ENCODE measurements at places on chromosomes 16 and 17.
A peak's percentile ranks its signal among the peaks of the same experiment; 100 is the strongest.

GRCh38 chr17:35747540-35748017 is 5.5 kb downstream of the GAS2L2 start:
- peak; percentile 80 for DNase-seq

DNA sequence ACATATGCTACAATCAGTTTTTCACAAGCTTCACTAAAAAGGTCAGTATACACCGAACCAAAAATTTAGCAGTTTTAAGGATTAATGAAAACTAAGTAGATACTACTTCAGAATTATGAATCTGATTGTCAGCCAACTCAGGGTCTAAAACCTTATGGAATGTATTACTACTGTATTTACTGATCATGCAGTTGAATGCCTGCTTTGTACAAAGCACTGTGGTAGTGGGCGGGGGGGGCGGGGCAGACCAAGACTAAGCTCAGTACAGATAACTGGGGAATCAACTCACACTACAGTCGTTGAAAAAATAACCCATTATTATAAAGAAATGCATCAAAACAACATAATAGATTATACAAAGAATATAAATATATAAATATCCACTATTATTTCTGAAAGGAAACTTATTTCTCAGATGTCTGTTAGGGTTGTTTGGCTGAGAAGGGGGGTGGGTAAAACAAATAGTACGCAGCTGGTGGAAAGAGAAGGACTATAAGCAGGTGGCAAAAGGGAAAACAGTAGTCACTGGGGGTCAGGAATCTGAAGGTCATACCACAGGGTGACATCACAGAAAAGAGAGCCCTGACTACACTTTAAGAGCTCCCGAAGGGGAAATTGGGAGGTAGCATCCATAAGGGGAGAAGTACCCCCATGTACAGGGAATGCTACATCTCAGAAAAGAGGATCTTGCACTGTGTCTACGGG is 109.4 kb upstream of the AXIN2 start:
- DNase-seq: no peak

DNA sequence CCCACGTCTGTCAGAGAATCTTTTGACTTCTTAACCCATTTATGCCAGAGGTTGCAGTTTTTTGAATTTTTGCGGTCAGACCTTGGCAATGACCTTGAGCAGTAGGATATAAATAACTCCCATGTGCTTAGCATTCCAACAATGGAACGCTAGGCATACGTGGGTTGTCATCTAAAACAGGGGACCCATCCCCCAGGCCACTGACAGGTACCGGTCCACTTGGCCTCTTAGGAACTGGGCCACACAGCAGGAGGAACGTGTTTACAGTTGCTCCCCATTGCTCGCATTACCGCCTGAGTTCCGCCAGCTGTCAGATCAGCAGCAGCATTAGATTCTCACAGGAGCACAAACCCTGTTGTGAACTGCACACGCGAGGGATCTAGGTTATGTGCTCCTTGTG is 76.8 kb upstream of the LGALS9 start:
- no peak for DNase-seq

GRCh38 chr16:2709588-2709984 is 10.4 kb downstream of the PRSS27 start:
- DNase-seq: no peak

GRCh38 chr16:8931859-8932258 is 31.8 kb downstream of the USP7 start:
- DNase-seq: no peak

GRCh38 chr17:40956401-40957254 is 10.1 kb downstream of the KRT39 start:
- DNase-seq: no peak

DNA sequence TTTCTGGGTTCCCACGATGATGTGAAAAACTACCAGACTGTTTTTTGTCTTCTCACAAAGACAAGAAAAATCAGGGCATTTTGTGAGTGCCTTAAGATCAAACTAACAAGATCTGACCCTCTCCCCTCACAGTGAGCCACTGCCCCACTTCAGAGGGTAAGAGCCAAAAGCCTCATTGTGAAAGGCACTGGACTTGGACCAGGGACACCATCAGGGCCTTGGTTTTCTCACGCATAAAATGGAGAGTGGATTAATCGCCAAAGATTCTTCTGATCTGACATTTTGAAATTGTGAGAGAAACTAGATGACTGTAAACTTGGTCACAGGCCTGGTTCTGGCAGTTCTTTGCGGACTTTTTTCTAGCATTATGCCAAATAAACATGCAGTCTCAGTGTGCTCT is 21.0 kb upstream of the ENDOV start:
- no peak for DNase-seq

- no peak for DNase-seq
Measured at GRCh38 chr16:84933774-84934631, 77.3 kb downstream of the ZDHHC7 start.

DNA sequence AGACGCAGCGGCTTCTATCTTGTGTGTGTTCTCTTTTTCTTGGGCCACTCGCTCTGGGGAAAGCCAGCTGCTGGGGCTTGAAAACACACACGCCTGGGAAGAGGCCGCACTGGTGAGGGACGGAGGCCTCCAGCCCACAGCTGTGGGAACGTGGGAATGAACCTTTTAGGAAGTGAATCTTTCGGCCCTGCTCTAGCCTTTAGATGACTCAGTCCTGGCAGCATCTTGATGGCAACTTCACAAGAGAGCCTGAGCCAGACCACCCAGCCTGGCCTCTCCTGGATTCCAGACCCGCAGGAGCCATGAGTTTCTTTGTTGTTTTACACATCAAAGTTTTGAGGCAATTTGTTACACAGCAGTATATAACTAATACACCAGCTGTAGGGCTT is 2.2 kb upstream of the PDPK1 start:
- DNase-seq: no peak

DNA sequence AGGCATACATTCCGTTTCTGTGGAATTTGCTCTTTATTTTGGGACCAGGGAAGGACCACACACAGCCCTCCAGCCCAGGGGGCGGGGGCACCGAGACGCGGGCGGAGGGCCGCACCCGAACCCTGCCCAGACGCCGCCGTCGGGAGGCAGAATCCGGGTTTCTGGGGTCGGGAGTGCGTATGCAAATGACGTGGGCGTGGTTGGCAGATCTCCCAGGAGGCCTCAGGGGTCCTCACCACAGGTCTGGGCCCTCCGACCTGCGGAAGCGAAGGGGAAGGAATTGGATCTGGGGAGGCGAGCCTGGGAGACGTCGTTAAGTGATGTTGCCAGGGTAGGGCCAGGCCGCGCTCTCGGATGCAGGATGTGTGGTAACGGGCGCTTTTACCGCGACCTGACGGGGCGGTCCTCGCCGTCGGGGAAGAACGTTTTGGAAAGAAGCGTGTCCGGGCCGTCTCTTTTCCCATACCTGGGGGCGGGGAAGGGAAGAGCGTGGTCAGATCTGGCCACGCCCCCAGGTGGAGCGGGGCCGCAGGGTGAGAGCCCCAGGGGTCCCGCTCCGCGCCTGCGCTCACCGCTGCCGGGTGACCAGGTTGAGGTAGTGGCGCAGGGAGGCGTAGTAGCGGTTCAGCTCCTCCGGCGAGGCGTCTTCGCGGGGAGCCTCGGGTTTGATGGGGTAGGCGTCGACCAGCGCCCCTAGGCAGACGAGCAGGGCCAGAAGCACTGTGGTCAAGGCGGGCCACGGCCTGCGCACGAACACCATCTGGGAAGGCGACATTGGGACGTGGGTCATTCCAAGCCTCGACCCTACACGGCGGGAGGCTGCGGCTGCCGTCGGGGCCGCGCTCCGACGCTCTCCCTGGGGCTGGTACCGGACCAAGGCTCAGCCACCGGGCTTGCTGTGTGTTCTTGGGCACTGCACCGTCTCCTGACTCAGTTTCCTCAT is 745 bp downstream of the PYY start:
- DNase-seq: no peak

DNA sequence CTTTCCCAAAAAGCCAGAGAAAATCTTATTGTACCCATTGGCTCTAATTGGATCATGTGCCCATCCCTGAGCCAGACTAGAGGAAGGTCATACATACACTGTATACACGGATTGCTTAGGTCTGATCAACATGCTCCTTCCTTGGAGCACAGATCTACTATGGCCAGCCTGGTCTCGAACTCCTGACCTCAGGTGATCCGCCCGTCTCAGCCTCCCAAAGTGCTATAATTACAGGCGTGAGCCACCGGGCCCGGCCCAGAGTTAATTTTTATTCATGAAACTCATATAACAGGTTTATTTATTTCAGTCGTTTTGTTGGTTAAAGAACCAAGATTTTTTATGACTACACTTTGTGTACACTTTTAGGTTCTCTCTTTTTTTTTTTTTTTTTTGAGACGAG is 1.2 kb upstream of the TAOK1 start:
- no peak for DNase-seq

DNA sequence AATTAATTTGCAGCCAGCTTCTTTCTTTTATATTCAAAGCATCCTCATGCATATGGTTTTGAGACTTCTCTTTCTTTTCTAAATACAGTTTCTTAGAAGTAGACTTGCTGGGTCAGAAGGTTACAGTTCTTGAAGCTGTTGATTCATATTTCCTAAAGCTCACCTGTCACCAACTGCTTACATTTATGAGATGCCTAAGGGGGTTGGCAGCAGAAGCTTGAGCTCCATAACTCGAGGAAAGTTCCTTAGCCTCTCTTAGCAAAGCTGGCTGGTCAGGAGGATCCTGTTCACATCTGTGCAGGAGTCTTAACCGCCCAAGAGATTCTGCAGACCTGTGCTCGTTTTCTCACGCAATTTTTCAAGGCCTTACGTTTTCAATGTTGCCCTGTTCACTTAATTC is 218.8 kb downstream of the SNX29 start:
- no peak for DNase-seq

DNA sequence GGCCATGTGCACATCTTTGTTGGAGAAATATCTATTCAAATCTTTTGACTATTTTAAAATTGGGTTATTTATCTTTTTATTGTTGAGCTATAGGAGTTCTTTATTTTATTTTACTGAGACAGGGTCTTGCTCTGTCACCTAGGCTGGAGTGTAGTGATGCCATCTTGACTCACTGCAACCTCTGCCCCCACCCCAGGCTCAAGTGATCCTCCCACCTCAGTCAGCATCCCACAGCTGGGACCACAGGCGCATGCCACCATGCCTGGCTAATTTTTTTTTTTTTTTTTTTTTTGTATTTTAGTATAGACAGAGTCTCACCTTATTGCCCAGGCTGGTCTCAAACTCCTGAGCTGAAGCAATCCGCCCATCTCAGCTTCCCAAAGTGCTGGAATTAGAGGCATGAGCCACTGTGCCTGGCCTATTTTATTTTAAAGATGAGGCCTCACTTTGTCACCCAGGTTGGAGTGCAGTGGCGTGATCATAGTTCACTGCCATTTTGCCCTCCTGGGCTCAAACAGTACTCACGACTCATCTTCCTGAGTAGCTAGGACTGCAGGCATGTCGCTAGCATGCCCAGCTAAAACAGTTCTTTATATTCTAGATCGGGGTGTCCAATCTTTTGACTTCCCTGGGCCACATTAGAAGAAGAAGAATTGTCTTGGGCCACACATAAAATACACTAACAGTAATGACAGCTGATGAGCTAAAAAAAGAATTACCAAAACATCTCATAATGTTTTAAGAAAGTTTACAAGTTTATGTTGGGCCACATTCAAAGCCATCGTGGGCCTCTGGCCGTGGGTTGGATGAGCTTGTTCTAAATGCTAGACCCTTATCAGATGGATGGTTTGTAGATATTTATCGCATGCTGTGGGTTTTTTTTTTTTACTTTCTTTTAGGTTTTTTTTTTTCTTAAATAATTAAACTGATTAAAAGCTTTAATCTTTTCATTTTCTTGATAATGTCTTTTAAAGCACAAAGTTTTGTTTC is 13.7 kb downstream of the TENT4B start:
- no peak for DNase-seq

GRCh38 chr17:28551421-28552175 is 826 bp downstream of the UNC119 start:
- DNase-seq: no peak

DNA sequence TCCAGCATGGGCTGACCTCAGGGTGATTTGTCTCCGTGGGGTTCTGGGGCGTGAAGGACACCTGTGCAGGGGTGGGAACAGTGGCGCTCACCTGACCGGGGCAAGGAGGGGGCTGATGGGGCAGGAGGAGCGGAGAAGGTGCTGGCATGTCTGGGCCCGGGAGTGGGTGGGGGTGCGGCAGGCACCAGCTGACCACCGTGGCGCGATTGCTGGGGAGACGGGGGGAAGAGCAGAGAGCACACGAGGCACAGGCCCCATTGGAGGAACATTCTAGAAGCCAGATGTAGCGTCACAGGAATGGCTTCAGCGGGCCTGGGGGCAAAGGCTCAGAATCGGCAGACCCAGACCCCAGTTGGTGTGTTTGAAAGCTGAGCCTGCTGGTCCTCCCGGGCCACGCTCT is 12.1 kb downstream of the CACNA1H start:
- no peak for DNase-seq

DNA sequence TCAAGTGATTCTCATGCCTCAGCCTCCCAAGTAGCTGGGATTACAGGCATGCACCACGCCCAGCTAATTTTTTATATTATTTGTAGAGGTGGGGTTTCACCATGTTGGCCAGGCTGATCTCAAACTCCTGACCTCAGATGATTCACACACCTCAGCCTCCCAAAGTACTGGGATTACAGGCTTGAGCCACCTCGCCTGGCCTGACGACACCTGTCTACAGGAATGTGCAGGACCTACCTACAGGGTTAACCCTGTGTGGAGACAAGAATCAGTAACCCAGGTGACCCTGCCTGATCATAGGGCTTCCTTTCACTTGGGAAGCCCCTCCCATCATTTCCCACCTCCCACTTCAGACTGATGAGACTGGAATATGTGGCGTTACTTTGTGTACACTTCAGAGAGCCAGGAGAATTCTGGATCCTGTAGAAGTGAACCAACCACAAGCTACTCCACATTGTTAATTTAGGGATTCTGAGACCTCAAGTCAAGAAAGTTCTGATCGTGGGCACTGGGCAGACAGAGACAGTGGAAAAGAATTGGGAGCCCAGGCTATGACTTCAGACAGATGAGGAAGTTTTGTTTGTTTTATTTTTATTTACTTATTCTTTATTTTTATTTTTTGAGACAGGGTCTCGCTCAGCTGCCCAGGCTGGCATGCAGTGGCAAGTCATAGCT is 5.7 kb upstream of the MILR1 start:
- DNase-seq: no peak

DNA sequence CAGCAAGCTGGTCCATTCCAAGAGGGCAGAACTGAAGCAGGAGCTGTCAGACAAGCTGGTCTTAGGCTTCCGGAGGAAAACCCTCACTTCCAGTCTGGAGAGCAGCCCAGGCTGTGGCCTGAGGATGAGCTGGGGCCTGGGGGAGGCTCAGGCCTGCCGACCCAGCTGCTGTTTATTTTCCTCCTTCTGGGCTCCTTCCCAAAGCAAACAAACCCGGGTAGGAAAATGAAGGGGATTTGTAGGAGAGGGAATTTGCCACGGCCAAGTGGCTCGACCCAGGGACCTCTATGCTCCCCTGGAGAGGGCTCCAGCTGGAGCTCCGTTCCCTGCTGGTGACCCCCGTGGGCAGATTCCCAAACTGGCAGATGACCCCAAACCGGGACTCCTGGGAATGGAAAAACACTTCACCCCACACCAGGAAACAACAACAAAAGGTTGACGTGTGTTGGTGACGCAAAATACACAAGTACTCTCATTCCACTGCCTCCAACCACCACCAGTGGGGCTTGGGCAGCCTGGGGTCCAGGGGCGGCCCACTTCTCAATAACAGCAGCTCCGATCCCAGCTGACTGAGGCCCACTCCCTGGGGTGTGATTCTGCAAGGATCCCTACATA is 8.8 kb downstream of the JUP start:
- DNase-seq: no peak

GRCh38 chr17:29722411-29723198 is 99.9 kb upstream of the CORO6 start:
- no peak for DNase-seq

- DNase-seq: no peak
Measured at GRCh38 chr16:81385031-81385756, 59.4 kb upstream of the CMIP start.

GRCh38 chr17:15409721-15410250 is 57.6 kb downstream of the CDRT4 start:
- no peak for DNase-seq
